ENCODE measurements at places on chromosomes 6 and 20.

GRCh38 chr6:138803861-138804260 is 8.0 kb downstream of the ECT2L start:
- no peak for ATAC-seq

DNA sequence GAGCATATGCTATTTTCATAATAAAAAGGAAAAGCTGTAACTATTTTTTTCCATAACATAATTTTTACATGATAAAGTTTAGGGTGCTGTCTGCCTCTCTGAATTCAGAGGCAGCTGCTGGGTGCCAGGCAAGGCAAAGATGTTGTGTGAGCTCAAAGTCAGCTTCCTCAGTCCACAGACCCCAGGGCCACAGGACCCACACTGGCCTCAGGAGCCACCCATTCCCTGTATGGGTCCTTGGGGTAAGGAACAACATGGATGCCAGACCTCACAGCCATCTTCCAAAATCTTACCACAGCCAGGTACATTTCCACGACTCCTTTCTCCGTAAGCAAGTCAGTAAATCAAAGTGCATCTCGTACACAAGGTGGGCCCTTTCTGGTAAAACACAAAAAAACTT is 16.4 kb upstream of the MAFB start:
- no peak for ATAC-seq

DNA sequence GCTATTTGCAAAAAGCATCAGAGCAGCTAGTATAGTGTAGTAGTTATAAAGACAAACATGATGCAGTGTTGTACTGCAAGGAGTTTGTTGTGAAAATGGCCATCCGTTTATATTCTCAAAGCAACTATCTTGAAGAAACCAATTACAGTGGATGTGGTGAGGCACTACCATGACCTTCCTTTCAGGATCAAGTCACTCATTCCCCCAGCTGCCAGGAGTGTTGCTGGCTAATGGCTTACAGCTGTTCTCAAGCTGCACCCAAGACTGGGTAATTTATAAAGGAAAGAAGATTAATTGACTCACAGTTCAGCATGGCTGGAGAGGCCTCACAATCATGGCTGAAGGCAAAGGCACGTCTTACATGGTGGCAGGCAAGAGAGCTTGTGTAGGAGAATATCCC is 29.0 kb downstream of the ADGRF4 start:
- no peak for ATAC-seq

GRCh38 chr6:168221000-168221399 is 98.6 kb downstream of the DACT2 start:
- ATAC-seq, result no peak

DNA sequence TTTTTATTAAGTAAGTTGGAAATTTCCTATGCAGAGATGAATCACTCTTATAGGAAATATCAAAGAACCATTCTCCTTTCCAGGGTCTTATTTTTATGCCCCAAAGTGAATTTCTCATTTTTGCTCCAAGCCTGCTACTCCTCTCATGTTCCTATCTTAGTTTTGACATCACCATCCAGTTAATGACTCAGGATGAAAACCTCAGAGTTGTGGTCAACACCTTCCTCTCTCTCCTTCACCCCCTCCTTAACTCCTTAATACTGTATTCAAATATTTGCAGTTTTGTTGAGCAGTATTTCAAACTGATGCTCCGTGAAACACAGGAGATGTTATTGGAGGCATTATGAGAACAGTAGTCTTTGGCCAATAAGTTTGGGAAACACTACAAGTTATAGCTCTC is 64.1 kb downstream of the NRN1 start:
- no peak for ATAC-seq
